H1 (cell line): ENCODE measurements at places on chromosomes 5 and 9.

DNA sequence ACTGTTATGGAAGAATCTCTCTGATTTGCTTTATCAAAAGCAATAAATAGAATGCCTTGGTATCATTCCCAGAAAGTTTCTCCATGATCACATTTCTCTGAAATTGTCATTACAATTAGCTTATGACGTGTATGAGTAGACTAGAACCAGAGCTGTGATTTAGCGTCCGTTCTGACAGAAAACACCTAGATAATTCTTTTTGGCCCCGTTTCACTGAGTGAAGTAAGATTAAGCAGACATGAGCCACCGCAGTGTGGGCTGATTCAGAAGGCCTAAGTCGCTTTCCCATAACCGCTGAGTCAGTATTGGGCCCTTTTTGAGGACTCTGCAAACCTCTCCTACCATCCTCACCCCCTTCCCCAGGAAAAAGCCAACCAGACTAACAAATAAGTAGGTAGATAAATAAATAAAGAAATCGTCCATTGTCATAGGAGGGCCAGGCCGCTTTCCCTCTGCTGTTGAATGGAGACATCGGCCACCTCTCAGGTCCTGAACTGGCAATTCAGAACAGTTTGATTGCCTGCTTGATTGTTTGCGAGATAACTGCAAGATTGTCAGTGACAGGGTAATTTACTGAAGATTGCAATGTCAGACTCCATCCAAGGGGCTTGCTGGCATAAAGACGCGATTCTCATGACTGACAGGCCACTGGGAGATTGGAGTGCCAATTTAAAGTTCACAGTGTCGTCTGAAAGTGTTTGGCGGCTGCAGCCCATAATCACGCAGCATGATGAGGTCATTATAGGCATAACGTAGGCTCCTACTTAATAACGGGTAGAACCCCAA is 105.0 kb upstream of the WWC1 start:
- DNase-seq = no peak

DNA sequence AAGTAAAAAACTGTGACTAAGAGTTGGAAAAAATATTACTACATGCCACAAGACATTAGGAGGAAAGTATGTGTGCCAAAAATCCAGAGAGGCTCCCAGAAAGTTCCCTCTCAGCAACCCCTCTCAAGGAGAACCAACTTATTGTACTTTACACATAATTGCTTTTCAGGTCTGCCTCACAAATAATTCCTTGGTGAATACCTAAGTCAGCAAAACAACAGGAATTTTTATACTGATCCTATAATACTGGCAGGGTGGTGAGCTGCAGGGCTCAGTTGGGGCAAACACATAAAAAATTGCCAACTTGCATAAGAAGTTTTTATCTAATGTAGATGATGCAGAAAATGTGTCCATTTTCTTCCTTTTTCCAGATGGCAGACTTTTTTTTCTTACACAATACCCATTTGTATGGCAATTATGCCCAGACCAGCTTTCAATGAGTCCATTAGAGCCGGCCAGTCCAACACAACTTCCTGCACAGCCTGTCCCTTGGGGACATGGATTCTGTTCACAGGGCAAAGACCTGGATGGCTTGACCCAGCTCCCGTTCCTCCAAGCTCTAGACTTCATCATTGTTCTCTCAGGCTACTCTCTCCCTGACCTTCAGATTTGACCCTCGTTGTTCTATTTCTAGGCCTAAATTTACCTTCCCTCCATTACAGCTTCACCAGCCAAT is 31.3 kb downstream of the MARCHF3 start:
- no peak for DNase-seq

GRCh38 chr5:133130387-133131118 is 78.7 kb downstream of the HSPA4 start:
- no peak for DNase-seq

GRCh38 chr9:134360897-134361296 is 34.6 kb downstream of the RXRA start:
- DNase-seq = no peak

GRCh38 chr5:6397536-6398269 is 19.4 kb upstream of the MED10 start:
- DNase-seq = no peak

DNA sequence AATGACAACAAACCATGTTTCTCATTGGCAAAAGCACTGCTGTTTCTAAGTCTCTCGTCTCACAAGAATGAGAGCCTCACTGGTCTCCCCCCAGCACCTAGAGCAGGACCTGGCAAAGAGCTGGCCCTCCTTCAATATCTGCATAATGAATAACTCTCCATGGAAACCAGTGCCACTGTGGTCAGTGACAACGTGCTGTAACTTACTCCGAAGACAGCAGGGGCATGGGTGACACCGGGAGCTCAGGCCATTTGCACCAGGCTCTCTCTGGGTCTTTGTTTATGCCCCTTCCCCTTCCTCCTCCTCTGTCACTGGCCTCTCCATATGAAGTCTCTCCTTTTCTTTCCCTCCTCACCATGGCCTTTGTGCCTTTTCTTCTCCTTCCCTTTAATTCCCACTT is 33.3 kb downstream of the TAS2R1 start:
- DNase-seq = no peak

DNA sequence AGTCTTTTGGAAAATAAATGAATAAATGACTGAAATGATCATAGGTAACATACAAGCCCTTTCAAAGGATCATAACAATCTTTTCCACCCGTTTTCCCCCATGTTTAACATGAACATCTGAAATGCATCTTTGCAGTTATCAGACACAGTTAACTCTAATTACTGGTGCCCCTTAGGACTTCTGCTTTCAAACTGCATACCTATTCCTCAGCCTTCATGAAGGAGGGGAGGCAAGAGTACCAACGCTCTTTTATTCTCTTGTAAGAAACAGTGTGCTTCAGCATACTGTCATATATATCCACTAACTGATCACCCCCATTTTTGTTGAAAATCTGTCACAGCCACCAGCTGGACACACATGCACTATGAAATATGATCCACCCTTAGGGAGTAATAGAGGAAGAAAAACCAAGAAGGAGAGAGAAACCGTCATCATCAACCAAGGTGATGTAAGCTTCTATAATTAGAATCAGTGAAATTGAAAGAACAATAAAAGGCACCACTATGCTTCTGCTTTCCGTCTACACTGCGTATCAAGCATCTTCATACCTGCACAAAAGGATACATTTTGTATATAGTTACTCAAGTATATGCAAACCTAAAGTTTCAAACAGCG is 98.7 kb downstream of the RAPGEF6 start:
- DNase-seq = no peak

- DNase-seq = no peak
These were observed 69.0 kb upstream of the OTULINL start for GRCh38 chr5:14512574-14512973.
